ENCODE measurements at places on chromosomes 12 and 14. TPM values are rescaled to one million over a fixed set of nuclear protein-coding genes. Genes with fewer than 3 reads are reported as not detected.

DNA sequence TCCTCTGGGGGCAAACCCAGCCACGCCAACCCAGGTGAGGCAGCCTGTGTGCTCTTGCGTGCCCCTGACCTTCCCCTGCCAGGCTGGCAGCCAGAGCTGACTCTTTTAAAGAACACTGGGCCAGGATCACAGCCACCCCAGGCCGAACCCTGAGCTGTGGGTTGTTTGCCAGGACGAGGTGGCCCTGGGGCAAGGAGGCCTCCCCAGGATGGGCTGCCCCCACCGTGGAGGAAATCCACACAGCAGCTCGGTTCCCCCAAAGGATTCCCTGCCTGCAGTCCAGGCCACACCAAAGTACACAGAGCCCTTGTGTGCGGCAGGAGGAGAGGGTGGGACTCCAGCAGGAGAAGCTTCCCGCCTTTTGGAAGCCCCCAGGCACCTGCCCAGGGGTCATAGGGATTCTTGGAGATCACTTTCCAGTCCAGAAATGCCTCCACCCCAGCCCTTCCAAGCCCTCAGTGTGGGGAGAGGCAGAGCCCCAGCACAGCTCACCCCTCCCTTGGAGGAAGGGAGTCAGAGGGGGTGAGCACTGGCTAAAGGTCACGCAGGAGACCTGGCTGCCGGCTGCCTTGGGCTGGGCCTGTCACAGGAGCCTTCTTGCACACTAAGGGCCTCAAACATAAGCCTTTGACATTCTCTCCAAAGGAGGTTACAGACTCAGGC lies 115.6 kb downstream of the CALM1 start:
- H3K36me3 ChIP-seq, result no peaks in the 10 kb centered on the region
- DNase-seq, result no peak
- H3K4me3 ChIP-seq, result no peak overlapping the region
- no peaks in the 10 kb centered on the region for H3K4me1 ChIP-seq

- no peak for DNase-seq
- no peak overlapping the region for H3K27ac ChIP-seq
- no peaks in the 10 kb centered on the region for H3K36me3 ChIP-seq
- no peak overlapping the region for H3K4me3 ChIP-seq
- H3K27me3 ChIP-seq, result no peaks in the 10 kb centered on the region
- H3K4me1 ChIP-seq, result peaks cover 22% of the 10 kb centered on the region
Measured at GRCh38 chr12:127162307-127162706, 1104.7 kb upstream of the TMEM132C start.

- no peaks in the 10 kb centered on the region for H3K36me3 ChIP-seq
- no peaks in the 10 kb centered on the region for H3K27me3 ChIP-seq
- H3K4me3 ChIP-seq, result no peak overlapping the region
- no peak for DNase-seq
- no peak overlapping the region for H3K27ac ChIP-seq
Measured at GRCh38 chr14:21735639-21736307, 62.2 kb upstream of the OR4E1 start.

The PDZRN4 gene
- total RNA-seq, result not detected

The CCDC38 gene
- total RNA-seq, result 0.46 TPM

DNA sequence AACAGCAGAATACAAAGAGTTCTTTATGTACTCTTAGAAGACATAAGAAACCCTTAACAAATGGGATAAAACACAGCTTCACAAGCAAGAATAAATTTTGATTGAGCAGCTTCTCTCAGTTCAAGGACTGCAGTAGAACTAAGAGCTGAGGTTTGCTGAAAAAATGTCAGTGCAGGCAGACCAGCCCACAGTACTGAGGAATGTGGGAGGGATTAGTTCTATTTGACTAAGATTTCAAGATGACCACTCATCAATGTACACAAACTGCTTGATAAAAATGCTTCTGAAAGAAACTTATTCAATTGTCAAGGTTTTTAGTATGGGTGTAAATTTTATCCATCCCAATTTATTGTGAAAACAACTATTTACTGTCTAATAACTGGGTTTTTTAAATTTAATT lies 138.4 kb downstream of the SEC23A start:
- no peaks in the 10 kb centered on the region for H3K36me3 ChIP-seq
- no peak overlapping the region for H3K27ac ChIP-seq
- no peaks in the 10 kb centered on the region for H3K4me1 ChIP-seq
- H3K27me3 ChIP-seq, result peaks cover 6% of the 10 kb centered on the region
- H3K4me3 ChIP-seq, result no peak overlapping the region

GRCh38 chr12:644818-645552 lies 18.3 kb downstream of the NINJ2 start:
- H3K4me3 ChIP-seq, result no peak overlapping the region
- no peak overlapping the region for H3K27ac ChIP-seq
- peaks cover 29% of the 10 kb centered on the region for H3K4me1 ChIP-seq
- H3K36me3 ChIP-seq, result no peaks in the 10 kb centered on the region

DNA sequence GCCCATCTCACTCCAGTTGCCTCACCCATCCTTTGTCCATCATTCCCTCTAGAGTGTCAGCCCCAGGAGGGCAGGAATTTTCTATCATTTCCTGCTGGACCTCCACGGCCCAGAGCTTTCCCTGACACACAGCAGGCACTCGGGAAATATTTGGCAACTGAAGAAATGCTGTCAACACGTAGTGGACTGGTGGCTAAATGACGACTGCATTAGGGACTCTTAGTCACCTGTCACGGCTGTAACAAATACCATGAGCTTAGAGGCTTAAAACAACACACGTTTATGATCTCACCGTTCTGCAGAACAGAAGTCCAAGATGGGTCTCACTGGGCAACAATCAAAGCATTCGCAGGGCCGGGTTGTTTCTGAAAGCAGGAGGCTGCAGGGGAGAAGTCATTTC lies 91.3 kb downstream of the PHETA1 start:
- no peak overlapping the region for H3K4me3 ChIP-seq
- H3K36me3 ChIP-seq, result no peaks in the 10 kb centered on the region
- no peak for DNase-seq
- no peak overlapping the region for H3K27ac ChIP-seq

GRCh38 chr12:55707841-55708694 lies at the start of gene ITGA7:
Gene ITGA7 (minus strand): TSS chr12:55707904. CDS start chr12:55707682, 222 bp downstream.
- no peaks in the 10 kb centered on the region for H3K36me3 ChIP-seq
- no peak within 1 kb of the TSS for H3K27ac ChIP-seq
- peaks cover 12% of the 10 kb centered on the region for H3K27me3 ChIP-seq

DNA sequence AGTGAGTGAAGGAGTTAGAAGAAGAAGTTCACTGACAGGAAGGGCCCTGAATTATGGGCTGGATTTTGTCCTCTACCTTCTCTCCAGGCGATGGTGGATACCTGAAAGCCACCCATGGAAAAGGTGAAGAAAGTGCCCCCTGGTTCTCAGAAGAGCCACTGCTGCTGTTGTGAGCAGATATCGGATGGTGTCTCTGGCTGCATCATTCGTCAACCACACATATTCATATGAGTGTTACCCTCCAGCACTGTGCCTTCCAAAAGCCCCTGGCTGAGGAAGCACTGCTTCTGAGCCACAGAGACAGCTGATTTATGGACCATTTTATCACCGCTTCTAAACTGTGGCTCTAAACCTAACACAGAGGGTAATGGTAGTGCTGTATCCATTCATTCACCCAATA lies 2.0 kb upstream of the ACTN1 start:
- DNase-seq, result no peak
- H3K4me3 ChIP-seq, result no peak overlapping the region
- peaks cover 12% of the 10 kb centered on the region for H3K4me1 ChIP-seq
- no peaks in the 10 kb centered on the region for H3K27me3 ChIP-seq
- H3K27ac ChIP-seq, result no peak overlapping the region

GRCh38 chr12:6891646-6892001 lies 13.0 kb upstream of the LRRC23 start:
- H3K4me1 ChIP-seq, result peaks cover 12% of the 10 kb centered on the region
- no peaks in the 10 kb centered on the region for H3K27me3 ChIP-seq
- peak overlapping the region; percentile 92 for H3K27ac ChIP-seq
- peak overlapping the region; percentile 95 for H3K4me3 ChIP-seq
- no peak for DNase-seq
- no peaks in the 10 kb centered on the region for H3K36me3 ChIP-seq

The CIT gene
- 17.6 TPM for total RNA-seq

DNA sequence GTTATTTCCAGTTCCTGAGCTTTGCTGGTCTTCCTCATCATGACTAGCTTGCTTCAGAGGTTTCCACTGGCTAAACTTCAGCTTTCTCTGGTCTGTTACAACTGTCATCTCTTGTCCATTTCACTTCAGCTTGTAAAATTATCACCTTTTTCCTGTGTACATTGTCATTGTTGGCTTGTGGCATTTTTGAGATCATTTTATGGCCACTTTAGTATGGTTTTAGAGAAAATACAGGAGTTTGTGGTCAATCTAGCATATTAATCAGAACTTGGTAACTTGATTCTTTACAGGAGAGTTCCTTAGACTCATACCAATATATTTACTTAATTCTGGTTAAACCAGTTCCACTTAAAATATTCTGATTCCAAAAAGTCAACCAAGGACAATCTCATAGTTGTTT lies 235.9 kb upstream of the KITLG start:
- no peaks in the 10 kb centered on the region for H3K36me3 ChIP-seq
- no peak overlapping the region for H3K27ac ChIP-seq
- H3K27me3 ChIP-seq, result no peaks in the 10 kb centered on the region

DNA sequence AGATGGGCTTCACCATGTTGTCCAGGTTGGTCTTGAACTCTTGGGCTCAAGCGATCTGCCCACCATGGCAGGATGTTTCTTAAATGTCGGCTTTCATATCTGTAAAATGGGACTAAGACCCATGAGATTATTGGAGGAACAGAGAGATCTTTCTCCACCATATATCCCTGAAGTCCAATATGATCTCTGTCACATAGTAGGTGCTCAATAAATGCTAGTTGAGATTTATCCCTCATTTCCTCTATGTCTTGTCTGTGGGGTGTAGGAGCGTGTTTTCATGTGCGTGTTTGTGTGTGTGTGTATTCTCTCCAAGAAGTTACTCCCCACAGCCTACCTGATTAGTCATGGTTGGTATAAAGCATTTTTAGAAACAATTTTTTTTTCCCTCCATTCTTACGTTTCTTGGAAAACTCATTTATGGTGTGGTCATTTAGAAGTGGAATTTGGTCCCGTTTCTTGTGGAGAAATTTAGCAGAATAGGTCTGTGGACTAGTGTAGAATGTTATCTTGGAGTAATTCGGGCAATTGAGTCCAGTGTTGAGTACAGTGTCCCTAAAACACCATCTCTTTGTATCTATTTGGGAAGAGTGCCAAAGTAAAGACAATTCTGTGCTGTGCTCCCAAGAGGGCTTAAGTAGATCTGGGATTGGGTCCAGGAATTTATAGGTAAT lies 4.3 kb downstream of the STRAP start:
- H3K4me1 ChIP-seq, result peaks cover 37% of the 10 kb centered on the region
- peaks cover 19% of the 10 kb centered on the region for H3K36me3 ChIP-seq
- H3K27ac ChIP-seq, result no peak overlapping the region
- no peak overlapping the region for H3K4me3 ChIP-seq

The AVPR1A gene
- not detected for total RNA-seq

The LALBA gene
- not detected for total RNA-seq

The CACNA1C gene
- total RNA-seq, result 0.04 TPM

DNA sequence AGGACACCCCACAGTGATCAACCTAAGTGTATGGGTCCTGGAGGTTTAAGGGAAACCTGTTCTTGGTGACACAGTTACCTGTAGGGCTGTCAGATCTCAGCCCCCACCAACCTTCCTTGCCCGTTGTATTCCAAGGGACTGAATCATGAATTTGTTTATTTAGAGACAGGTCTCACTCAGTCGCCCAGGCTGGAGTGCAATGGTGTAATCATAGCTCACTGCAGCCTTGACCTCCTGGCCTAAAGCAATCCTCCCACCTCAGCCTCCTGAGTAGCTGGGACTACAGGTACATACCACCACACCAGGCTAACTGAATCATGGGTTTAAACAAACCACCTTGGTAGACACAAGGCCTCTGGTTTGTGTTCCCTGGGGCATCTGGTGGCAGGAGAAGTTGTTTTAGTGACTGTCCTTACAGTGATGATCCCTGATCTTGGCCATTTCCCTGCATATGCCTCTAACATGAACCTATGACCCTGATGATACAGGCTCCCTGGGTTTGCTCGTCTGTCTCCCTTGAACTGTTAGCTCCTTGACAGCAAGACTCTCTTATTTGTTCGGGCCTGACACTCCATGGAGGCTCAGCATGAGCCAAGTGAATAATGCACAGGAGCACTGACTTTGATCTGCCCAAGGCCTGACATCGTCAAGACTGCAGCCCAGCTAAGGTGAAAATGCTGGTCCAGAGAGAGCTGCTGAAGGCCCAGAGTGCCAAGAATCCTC lies 47.9 kb downstream of the PITPNM2 start:
- no peaks in the 10 kb centered on the region for H3K27me3 ChIP-seq
- H3K36me3 ChIP-seq, result no peaks in the 10 kb centered on the region
- no peak overlapping the region for H3K27ac ChIP-seq
- H3K4me1 ChIP-seq, result peaks cover 35% of the 10 kb centered on the region
- no peak overlapping the region for H3K4me3 ChIP-seq

DNA sequence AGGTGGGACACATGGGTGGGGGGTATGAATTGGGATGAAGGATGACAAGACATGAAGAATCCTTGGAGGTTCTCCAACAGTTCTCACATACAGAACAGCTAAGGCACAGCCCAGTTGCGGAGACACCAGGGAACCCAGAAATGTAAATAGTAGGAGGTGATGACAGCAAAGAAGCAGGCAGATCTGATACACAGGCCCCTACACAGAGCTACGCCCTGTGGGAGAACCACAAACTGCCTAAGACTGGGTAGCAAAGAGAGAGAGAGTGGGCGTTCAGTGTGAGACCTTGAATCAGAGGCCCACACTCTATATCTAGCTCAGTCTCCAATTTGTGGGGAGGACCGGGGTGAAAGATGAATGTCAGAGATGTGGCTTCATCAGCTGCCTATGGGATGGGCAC lies 9.5 kb upstream of the NUMB start:
- H3K4me3 ChIP-seq, result no peak overlapping the region
- no peaks in the 10 kb centered on the region for H3K36me3 ChIP-seq
- no peaks in the 10 kb centered on the region for H3K27me3 ChIP-seq
- H3K27ac ChIP-seq, result no peak overlapping the region
- H3K4me1 ChIP-seq, result no peaks in the 10 kb centered on the region

The CD27 gene
- total RNA-seq, result 111 TPM

GRCh38 chr14:21229821-21230220 lies 39.4 kb downstream of the HNRNPC start:
- peak overlapping the region; percentile 29 for H3K27ac ChIP-seq
- no peak overlapping the region for H3K4me3 ChIP-seq
- H3K4me1 ChIP-seq, result peaks cover 70% of the 10 kb centered on the region
- DNase-seq, result no peak
- H3K36me3 ChIP-seq, result peaks cover 68% of the 10 kb centered on the region

DNA sequence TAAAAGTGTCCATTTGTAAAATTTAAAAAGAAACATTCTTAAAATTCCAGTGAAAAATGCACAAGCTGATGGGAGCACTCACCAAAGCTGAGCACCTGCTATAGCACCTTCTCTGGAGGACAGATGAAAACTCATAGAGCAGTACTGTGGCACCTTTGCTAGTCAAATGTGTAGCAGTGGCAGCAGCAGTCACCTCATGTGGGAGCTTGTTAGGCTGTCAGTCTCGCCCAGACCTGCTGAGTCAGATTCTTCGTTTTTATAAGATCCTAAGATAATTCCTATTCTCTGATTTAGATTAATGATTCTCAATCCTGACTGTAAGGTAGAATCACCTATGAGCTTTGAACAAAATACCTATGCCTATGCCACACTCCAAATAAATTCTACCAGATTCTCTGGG lies 325.8 kb downstream of the RPL10L start:
- H3K36me3 ChIP-seq, result no peaks in the 10 kb centered on the region
- no peak for DNase-seq
- H3K4me3 ChIP-seq, result no peak overlapping the region
- no peaks in the 10 kb centered on the region for H3K4me1 ChIP-seq
- H3K27ac ChIP-seq, result no peak overlapping the region

The CLEC4E gene
- not detected for total RNA-seq

The CISTR gene
- total RNA-seq, result not detected
